ENCODE measurements at places on chromosomes 3 and 15.

GRCh38 chr3:179860275-179861107 is 176.2 kb downstream of the PEX5L start:
- no peak for DNase-seq

DNA sequence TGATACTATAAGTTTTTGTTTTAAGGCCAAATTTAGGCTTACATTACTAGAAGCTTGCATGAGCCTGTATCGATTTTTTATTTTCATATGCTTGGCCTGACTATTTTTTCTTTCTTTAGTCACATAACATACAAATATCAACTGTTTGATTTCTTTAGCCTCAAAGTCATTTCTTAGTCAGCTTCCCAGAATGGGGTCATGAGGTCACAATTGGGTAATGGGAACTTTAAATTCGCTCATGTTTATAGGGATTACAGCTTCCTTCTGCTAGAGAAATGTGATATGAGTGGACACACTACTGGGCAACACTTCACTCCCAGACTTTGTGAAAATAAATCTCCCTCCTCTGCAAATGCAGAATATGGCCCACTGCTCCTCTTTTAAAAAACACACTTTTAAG is 9.1 kb upstream of the TIPARP start:
- DNase-seq: peak; percentile 83

- DNase-seq: no peak
These were observed 136.1 kb upstream of the UBE2E1 start for GRCh38 chr3:23669541-23670255.

DNA sequence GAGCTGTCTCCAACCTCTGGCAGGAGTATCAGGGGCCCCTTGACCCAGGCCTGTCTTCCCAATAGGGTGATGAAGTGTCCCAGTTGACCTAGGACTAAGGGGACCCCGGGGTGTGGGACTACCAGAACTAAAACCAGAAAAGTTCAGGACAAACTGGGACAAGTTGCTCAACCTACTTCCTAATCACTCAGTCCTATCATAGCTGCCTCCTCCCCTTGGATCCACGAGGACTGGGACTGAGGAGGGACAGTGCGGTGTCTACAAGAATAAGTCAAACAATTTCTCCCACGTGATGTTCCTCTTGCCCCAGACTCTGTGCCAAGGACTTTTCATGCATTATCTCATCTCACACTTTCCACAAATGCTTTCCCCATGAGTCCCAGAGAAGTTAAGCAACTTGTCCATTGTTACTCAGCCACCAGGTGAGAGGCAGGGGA is 49.4 kb upstream of the SLCO2A1 start:
- no peak for DNase-seq

DNA sequence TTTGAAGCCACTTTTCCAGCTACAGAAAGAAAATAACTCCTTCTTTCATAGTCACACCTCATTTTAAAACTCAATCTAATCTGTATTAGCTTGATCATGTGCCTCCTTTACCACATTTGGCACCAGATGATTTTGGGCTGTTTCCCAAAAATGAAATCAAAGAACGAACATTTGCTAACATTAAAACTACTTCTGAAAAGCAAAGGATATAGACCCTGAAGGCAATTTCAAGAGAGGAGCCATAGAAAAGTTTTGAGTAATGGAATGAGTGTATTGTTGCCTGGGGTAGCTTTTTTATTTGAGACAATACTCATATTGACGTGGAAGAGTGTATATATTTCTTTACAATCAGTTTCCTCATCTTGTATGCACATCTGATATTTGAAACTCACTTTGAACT is 152.8 kb upstream of the TBL1XR1 start:
- DNase-seq: no peak

DNA sequence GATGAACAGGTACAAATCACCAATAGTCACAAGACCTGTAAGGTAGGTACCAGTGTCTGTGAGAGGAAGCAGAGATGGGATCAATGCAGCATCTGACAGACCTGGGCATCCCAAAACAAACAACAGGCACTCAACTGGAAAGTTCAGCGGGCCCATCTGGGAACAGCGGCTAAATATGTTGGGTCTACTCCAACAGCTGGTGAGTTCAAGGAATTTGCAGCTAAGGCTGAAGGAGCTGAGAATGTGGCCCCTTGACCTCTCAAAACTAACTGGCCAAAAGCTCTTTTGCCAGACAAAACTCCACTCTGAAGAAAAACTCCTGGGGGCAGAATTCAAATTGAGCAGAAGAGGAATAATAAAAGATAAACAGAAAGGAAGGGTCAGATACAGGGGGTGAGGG is 24.4 kb downstream of the AVEN start:
- DNase-seq: no peak

All from skeletal muscle cell (primary cell).